Stimulated activated CD8-positive, alpha-beta memory T cell treated with anti-CD3 and anti-CD28 coated beads, Interleukin-15, amount 100 ng/mL, for 48 hours (primary cell): ENCODE measurements at places on chromosomes 11 and 22.

DNA sequence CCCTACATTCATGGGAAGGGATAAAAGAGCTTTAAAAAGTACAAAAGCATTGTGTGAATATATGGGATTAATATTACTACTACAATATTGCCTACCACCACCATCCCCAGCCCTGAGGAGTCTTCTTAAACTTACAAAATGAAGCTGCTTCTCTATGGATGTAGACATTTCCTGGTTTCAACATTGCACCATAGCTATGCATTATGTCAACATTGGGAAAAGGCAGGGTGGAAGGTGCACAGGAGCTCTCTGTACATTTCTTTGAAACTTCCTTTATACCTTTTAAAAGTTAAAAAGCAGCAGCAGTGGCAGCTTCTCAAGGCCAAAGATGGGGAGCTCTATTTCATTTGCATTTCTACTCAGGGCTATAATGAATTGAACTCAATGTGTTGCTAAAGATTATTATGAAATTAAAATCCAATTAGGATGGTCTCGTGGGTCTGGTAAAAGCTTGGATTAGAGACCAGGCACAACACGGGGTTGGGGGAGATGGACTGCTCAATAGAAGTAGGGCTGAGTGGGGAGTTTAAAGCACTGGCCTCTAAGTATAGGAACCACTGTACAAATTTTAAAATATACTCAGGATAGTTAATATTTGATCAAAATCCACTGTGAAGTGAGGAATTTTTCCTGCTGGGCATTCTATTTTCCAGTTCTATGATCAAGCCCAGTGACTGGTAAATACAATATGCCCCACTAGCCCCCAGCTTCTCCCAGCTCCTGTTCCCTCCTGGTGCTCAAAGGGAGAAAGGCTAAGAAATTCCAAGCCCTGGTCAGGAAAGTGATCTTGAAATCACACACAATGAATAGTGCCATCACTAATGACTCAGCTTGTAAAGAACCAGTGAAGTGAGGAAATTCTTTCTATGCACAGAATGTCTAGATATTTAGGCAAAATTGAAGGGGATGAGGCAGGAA is 362.7 kb upstream of the CCDC90B start:
- DNase-seq = no peak

DNA sequence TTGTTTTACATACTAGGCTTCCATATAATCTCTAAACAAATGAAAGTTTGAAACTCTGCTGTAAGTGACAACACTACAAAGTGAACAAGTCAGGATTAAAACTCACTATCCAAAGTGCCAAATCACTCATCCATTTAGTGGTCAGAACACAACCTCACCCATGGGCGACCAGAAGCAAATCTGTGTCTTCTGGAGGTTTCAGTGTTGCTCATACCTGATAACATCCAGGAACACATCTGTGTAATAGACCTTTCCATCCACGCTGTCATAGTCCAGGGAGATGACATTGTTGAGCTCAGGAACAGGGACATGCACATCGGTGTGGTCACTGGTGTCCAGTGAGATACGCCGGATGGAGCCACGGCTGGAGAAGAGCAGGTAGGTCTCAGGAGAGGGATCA is 28.5 kb upstream of the CKAP5 start:
- DNase-seq = no peak

DNA sequence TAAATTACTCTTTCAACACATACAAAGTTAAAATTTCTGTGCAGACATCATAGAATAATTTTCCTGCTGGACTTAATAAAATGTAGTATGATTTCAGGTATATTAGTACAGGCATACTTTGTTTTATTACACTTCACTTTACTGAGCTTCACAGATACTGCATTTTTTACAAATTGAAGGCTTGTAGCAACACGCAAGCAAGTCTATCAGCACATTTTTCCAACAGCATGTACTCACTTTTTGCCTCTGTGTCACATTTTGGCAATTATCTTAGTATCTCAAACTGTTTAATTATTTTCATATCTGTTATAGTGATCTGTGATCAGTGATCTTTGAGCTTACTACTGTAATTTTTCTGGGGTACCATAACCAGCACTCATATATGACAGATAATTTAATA is 44.5 kb downstream of the BBOX1 start:
- no peak for DNase-seq

DNA sequence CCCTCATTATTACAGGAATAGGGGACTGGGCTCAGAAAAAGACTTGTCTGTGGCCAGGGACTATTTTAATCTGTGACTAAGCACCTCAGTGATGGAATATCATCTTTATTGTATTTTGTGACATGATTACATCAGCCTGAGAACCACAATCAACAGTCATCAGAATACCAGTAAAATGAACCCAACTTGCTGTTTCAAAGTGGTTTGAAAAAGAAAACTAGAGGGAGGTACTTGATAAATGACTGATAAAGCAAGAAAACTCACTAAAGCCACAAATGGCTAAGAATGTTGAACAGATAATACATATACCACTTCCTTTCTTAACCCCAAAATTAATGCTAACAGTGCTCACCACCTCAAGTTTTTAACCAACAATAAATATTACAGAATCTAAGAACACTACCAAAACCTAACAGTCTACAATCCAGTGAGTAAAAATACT is 155.7 kb downstream of the ATG16L2 start:
- no peak for DNase-seq

DNA sequence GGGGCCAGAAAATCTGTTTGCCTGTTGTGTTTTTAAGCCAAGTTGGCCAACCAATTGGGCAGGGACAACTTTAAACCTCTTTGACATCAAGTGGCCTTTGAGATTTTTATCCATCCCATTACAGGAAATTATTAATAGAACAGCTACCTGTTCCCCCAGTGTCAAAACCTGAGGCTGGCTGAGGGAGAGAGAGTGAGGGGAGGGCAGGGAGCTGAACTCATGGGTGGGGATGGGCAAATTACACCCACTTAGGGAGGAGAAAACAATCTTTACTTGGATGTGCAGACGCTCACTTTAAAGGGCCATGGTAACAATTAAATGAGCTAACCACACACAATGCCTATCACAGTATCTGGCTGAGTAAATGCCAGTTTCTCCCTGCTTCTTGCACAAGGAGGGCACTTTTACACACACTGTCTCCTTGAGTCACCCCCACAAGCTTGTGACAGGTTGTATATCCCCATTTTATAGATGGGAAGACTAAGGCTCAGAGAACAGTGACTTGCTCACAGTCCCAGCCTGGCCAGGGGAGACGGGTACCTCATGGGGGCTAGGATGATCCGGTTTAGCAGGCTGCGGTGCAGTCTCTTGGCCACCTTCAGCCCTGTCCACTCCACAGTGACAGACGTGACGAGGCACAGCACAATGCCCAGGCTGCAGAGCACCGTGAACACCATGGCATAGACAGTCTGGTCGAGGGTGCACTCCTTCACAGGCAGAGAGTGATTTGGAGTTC is 17.8 kb upstream of the KCNJ11 start:
- no peak for DNase-seq

- DNase-seq = no peak
Observed at GRCh38 chr11:83319346-83319745, 33.2 kb upstream of the CCDC90B start.

GRCh38 chr22:23791738-23792645 is 5.2 kb downstream of the SMARCB1 start:
- DNase-seq = no peak

DNA sequence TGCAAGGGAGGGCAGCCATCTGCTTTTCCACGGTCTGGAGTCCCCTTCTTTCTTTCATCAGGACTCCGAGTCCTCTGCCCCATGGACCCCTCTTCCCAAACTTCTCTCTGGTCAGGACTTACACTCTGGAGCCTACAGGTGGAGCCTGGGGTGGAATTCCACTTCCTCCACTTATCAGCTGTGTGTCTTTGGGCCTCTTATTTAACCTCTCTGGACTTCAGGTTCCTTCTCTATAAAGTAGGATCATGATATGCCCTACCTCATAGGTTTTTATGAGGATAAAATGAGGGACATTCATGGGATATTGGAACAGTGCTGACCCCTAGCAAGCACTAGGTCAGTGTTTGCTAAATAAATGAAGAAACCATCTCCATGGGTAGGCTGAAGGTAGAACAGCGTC is 1.7 kb downstream of the LINC01488 start:
- DNase-seq = no peak
